IPS DF 6.9 (cell line): ENCODE measurements at places on chromosomes 1 and 21.

DNA sequence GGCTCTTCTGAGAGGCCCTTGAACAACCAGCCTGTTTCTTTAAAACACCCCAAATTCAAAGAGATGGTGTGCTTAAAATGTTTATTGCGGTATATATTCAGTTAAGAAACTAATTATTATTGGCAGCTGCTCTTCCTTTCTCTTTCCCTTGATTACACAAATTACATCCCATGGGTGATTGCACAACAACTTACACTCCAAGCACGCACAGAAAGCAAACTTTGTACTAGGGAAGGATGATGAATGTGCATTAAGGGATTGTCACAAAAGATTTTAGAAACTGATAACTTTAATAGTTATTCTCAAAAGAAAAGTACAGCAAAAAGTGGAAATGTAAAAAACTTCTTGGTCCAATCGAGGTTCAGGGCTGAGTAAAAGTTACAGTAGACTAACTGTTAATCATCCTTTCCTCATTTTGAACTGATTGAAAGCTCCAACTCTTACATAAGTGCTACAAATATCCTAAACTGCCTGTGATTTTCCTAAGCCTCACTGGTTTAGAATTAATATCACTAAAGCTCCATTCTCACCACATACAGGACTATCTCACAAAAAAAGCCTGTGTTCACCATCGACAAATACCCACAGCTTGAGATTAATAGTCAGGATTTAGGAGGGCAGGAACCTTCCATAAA, 153.4 kb downstream of the TTLL7 start:
- DNase-seq, result no peak

- DNase-seq, result no peak
Measured at GRCh38 chr1:154758346-154758745, 111.7 kb downstream of the KCNN3 start.

- no peak for DNase-seq
Measured at GRCh38 chr1:203777596-203777995, 12.6 kb downstream of the LAX1 start.

DNA sequence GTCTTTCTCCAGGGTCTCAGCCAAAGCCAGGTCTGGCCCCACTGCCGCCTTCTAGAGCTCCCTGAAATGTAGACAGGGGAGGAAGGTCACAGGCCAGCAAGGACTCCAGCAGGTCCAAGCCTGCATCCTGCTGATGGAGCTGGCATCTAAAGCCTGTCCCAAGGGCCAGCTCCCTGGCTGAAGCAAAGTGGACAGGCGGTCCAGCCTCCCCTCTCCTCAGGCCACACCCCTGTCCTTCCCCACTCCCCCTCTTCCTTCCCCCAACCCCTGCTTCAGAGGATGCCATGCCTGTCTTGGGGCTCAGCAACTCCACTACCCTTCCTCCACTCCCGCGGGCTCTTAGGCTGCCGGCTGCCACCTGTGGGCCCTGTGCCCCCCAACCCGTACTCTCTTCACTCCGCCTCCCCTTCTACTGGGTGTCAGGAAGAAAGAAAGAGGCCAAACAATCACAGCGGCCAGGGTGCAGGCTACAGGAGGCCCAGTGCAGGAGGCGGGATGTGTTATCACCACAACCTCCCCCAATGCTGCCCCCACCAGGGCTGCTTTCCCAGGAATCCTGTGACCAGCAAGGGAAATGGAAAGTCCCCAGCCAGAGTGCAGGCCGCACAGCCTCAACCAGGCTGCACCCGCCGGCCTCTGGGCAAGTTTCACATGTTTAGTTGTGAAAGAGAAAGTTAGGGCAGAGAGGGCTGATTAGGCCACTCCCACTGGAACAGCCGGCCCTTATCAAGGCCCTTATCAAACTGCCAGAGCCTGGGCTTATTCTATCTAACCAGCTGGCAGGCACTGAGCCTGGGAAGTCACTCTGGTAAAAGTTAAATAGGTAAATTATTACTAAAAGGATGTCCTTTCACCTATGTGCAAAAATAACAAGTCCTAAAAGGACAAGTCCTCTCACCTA, 34.1 kb downstream of the ACOT7 start:
- no peak for DNase-seq

DNA sequence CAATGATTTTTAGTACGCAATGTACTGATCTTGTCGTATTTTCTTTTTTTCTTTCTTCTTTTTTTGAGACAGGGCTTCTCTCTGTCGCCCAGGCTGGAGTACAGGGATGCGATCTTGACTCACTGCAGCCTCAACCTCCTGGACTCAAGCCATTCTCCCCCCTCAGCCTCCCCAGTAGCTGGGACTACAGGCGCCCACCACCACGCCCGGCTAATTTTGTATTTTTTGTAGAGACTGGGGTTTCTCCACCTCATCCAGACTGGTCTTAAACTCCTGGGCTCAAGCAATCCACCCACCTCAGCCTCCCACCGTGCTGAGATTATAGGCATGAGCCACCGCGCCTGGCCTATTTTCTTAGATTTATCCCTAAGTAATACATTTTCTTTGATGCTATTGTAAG, 43.9 kb upstream of the COL6A2 start:
- DNase-seq, result no peak

GRCh38 chr1:61142726-61143500, 60.6 kb downstream of the NFIA start:
- DNase-seq, result no peak

DNA sequence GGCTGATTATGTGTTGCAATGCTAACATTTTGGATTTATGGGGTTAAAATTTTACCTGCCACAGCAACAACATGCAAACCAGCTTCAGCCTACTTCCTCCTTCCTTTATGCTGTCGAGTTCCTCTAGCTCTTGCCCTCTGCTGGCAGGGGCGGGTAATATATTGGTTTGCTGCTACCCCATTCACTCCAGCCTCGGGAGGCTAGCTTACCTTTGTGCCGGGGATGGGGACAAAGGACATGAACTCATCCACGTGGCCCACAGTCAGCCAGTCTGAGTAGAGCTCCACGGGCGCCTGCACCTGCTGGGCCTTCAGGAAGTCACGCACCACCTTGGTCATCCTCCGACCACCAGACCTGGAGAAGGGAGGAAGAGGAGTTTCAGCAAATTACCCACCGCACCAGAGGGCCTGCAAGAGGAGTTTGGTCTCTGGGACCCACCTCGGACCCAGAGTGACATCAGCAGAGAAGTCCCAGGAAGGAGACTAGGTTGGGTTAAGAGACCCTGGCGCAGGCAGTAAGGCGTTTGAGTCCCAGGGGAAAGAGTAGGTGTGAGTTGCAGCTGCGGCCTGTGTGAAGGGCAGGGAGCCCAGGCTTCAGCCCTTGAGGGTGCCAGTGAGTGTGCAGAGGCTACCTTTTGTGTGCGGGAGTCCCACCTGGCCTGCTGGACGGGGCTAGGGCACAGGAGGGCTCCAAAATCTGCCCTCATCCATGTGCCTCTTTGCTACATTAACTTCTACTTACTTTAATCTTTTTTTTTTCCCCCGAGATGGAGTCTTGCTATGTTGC, 21.8 kb upstream of the SDHB start:
- DNase-seq, result peak; percentile 47

DNA sequence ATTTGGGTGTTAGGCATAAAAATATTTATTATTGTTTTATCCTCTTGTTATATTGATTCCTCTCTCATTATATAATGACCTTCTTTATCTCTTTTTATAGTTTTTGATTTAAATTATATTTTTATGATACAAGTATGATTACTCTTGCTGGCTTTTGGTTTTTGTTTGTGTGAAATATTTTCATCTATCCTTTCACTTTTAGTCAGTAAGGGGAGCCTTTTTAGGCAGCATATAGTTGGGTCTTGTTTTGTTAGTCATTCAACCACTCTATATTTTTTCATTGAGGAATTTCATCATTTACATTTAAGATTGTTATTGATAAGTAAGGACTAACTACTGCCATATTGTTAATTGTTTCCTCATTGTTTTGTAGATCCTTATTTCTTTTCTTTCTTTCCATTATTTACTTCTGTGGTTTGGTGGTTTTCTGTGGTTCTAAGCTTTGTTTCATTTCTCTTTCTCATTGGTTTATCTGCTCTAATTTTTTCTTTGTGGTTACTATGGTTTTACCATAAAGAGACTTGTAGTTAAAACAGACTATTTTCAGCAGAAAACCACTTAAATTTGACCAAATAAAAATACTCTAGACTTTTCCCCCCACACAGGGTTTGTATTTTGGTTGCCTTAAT, 593.1 kb downstream of the NUF2 start:
- no peak for DNase-seq

GRCh38 chr1:201506557-201507359, at the start of gene CSRP1:
Gene CSRP1, minus strand, starts transcription at chr1:201507123. Its CDS starts 10,820 bp downstream, at chr1:201496303.
- no peak for DNase-seq

DNA sequence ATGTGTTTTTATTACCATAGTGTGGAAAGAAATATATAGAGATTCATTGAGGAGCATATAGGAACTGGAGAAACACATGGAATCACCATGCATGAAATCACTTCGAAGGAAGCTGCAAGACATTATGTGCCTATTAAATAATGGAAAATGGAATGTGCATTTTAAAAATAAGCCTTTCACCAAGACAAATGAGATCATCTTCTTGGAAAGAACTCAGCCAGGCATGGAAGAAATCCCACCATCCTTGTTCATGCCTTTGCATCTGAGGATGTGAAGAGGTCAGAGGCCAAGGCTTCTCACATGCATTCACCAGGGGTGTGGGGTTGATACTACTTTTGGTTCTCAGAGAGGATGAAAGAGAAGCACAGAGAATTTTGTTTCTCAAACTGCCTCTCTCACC, 50.0 kb downstream of the C1orf198 start:
- DNase-seq, result no peak

- no peak for DNase-seq
Measured at GRCh38 chr1:75394386-75395139, 216.4 kb downstream of the SLC44A5 start.

GRCh38 chr1:19006000-19006399, 49.5 kb upstream of the IFFO2 start:
- DNase-seq, result no peak

GRCh38 chr1:185934476-185935189, 200.4 kb downstream of the HMCN1 start:
- no peak for DNase-seq

GRCh38 chr1:165328136-165328535, 28.4 kb downstream of the LMX1A start:
- no peak for DNase-seq

- DNase-seq, result no peak
Measured at GRCh38 chr1:87528754-87529517, 200.3 kb downstream of the LMO4 start.

DNA sequence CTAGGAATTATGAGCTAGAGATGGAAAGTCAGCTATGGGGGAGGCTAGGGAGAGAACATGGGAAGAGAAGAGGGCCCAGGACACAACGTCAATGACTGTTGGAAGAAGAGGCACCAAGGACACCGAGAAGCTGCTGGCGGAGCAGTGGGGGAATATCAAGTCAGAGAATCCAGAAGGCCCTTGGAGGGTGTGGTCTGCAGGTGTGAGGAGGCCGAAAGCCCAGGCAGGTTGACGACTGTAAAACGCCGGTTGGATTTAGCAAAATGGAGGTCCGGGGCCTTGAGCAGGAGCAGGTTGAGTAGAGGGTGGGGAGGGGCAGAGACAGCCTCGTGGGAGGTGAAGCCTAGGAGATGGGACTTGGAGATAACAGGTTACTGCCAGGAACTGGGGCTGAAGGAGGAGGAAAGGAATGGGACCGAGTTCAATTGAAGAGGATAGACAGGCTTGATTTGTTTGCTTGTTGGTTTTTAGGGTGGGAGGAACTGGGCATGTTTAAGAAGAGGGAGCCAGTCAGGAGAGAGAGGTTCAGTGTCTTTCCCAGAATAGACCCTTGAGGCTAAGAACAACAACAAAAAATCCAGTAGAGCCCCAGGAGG, 35.1 kb downstream of the EDN2 start:
- no peak for DNase-seq

DNA sequence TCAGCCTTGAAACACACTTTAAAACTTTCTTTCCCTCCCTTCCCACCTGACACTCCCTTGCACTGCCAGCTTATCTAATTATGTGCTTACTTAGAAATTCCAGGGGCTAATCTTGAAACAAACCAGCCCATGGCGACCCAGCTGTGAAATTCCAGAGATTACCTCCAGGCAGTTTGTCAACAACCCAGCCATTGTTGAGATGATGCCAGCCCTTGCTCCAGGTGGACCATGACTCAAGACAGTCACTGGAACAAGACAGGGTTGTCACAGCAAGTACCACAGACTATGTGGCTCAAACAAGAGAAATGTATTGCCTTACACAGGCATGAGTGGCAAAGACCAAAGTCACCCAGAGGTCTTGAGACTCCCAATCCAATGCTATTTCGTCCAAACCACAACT, 7.9 kb downstream of the FYB2 start:
- no peak for DNase-seq

GRCh38 chr21:34367320-34367935, 3.6 kb downstream of the KCNE2 start:
- no peak for DNase-seq

DNA sequence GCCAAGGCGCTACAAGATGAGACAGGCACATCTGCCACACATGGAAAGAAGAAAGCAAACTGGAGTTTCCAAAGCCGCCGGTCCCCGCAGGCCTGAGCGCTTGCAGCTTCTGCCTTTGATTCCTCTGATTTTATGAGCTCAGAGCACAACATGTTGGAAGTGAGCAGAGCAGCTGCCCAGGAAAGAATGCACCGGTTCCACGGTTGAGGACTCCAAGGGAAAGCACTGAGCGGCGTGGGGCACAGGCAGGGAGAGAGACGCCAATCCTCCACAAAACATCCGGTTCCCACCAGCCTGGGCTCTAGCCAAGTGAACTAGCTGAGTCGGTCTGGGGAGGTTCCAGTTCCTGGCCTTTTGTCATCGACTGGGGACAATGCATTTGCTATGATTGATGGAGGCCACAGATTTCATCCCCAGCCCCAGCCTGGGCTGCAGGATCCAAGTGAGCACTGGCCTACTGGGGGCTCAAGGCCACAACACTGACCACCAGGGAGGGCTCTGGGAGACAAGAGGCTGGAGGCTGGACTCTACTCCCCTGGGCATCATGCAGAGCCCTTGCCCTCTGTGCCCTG, 253.1 kb upstream of the IRF2BP2 start:
- no peak for DNase-seq

DNA sequence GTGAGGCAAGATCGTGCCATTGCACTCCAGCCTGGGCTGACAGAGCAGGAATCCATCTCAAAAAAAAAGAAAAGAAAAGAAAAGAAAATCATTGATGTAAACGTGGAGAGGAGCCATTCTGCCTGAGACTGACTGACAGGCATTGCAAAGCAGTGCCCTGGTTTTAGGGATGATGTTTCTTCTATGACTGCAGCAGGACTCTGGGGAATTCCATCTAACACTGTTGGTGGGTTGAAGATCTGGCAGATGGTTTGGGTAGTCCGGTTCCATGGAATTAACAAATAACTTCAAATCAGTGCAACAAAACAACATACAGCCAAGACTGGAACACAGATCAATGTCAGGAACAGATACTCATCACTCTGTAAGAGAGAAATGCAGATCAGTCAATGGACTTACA, 17.8 kb upstream of the LAMC2 start:
- DNase-seq, result no peak

GRCh38 chr1:180294711-180295110, 64.6 kb downstream of the LHX4 start:
- no peak for DNase-seq

DNA sequence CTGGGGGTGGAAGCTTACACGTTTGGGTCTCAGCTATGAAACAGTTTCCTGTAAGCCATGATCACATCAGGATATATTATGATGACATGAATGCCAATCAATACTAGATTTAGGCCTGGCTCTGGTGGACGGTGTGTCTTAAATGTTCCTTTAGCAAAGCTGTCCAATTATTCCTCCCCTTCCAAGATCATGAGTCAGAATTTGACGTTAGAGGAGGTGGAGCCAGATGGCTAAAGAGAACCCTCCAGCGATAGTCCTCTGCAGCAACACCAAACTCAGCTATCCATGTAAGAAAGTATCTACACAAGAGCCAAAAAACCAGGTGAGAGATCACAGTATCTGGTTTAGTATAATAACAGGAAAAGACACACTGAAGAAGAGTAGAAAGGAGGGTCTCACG, 47.8 kb downstream of the PACC1 start:
- DNase-seq, result no peak
